Heart left ventricle (tissue), 16 donors: ENCODE measurements at places on chromosomes 1 and 21. TPM values are rescaled to one million over a fixed set of nuclear protein-coding genes. Genes with fewer than 3 reads are reported as not detected.

- no peak for DNase-seq
Observed at GRCh38 chr1:108590957-108591356, 31.1 kb downstream of the EEIG2 start.

DNA sequence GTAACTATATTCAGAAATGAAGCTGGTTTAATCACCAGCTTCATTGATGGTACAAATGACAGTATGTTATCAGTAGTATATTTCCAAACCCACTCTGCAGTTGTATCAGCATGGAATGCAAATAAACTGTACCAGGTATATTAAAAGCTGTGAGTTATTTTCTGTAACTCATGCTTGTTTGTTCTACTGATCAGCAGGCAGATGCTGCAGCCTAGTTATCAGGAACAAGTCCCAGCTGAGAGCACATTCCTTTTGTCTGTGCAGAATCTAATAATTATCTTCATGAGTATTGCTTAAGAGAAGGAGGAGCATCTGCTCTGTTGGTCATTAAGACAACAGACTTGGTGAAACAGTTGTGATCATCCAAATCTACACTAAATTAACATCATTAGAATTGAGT is 1331.1 kb downstream of the MRPL39 start:
- no peak for DNase-seq

- DNase-seq, result no peak
Observed at GRCh38 chr1:68294367-68295066, 62.2 kb upstream of the WLS start.

DNA sequence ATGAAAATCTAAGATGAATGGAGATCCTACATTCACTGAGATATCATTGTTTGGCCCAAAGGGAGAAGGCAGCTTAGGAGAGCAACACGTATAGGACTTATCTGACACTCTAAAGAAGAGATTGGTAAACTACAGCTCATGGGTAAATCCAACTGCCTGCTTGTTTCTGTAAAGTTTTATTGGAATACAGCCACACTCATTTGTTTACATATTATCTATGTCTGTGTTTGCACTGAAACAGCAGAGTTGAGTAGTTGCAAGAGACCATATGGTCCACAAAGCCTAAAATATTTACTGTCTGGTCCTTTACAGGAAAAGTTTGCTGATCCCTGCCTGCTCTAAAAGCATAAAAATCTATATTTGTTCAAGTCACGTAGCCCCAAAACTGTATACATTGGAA is 14.3 kb upstream of the LRRC53 start:
- no peak for DNase-seq

LYST gene
- 8.4 TPM for total RNA-seq

DNA sequence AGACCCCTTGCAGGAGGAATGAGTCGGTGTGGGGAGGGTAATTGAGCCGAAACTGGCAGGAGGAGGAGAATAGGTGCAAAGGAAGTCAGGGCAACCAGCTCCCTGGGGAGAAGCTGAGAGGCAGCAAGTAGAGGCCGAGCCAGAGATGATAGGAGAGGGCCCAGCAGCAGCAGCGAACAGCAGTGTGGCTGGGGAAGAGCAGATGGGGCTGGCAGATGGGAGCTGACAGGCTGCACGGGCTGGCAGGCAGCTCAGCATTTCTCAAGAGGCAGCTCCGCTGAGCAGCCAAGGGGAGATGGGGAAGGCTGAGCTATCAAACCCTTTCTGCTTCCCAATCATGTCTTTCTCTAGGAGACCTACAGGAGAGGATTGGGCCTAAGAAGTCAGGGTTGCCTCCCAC is 158.2 kb downstream of the TRIM33 start:
- no peak for DNase-seq

GRCh38 chr1:103459346-103459745 is 66.2 kb upstream of the RNPC3 start:
- no peak for DNase-seq

- no peak for DNase-seq
Observed at GRCh38 chr1:212967801-212968200, 17.5 kb downstream of the VASH2 start.

DNA sequence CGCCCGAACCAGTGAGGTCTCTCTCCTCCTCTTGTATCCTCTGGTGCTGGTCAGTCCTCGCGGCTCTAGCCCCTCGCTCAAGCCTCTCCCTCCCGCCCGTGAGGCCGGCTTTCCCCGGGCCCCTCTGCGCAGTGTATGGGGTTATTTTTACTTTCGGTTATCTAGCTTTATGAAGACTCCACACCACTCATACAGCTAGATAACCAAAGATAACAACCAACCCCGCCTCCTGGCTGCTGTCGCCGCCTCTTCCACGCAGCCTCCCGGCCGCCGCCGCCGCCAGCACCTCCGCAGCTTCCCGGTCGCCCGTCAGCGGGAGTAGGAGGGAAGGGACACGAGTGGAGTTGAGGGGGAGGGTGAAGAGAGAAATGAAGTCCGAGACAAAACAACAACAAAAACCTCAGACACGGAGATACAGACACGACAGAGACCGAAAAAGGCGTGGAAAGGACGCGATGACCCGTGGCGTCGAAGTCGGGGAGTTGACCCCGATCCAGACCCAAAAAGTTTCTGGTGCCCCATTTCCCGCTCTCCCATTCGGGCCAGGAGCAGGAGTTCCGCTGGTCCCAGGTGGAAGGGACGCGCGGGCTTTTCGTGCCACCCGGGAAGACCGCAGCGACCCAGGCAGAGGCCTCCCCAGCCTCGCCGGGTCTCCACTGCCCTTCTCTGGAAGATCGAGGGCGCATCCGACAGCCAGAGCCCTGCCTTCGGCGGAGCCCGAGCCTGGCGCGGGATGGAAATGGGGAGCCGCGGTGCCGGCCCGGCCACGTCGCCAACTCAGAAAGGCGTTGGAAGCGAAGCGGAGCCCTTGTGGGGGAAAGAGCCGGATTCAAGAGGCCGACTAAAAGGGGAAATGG is 51.4 kb downstream of the RHBG start:
- no peak for DNase-seq

DNA sequence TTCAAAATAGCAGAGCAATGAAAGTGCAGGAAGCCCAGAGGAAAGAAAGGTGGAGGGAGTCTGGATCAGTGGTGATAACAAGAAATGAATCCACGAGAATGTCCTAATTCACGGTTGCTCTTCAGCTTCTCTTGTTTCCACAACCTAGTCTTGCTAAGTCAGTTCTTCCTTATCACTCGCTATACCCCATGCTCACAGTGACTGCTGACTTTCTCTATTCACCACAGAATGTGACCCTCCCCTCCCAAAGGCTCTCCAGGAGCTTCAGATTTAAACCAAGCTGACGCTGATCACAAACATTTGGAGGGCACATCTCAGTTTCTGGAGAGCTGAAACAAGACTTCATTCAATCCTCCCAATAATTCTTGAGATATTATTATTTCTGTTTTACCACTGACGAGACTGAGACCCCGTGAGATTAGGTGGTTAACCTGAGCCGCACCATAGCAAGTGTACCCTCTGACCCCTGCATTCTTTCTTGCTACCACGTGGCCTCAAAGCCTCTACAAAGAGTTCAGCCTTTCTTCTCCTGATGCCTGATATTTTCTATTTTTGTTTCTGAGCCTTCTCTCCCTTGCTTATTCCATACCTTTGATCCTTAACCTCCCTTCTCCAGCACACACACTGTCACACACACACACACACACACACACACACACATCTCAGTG is 10.7 kb upstream of the CCN1 start:
- no peak for DNase-seq
